ENCODE measurements at places on chromosomes 3 and 15.

- no peak for DNase-seq
Measured at GRCh38 chr3:65767551-65767950, 271.2 kb downstream of the MAGI1 start.

- no peak for DNase-seq
Measured at GRCh38 chr3:27239951-27240350, 129.2 kb downstream of the NEK10 start.

DNA sequence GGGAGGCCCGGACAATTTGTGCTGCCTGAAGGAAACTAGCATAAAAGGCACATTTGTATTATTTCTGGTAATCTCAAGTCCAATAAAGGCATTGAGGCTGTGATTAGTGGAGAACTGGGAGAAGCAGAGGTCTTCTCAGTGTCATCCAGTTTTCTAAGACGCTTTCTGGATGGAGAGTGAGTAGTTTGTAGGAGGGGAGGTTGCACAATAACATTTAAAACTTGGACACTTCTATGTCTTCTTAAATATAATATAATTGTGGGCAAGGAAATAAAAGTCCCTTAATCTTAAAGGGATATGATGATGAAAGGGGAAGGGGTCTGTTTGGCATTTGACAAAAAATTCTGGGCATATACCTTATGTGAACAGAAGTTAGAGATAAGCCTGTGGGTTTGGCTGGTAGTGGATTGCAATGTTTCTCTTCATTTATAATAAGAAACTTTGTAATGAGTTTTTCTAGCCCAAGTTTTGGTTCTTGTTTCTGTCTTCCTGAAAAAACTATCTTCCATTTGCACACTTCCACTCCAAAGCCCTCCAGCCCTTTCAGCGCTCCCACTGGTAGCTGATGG lies 291.6 kb upstream of the TGFBR2 start:
- DNase-seq = no peak

DNA sequence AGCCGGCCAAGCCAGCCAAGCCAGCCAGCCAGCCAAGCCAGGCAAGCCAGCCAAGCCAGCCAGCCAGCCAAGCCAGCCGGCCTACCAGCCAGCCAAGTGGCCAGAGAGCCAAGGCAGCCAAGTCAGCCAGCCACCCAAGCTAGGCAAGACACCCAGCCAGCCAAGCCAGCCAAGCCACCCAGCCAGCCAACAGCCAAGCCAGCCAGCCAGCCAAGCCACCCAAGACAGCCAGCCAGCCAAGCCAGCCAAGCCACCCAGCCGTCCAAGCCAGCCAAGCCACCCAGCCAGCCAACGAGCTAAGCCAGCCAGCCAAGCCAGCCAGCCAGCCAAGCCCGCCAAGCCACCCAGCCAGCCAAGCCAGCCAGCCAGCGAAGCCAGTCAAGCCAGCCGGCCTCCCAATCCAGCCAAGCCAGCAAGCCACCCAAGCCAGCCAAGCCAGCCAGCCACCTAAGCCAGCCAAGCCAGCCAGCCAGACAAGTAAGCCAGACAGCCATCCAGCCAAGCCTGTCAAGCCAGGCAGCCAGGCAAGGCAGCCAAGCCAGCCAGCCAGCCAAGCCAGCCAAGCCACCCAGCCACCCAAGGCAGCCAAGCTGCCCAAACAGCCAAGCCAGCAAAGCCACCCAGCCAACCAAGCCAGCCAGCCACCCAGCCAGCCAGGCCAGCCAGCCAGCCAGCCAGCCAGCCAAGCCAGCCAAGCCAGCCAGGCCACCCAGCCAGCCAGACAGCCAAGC lies 200.5 kb downstream of the GOLGA6L6 start:
- DNase-seq = no peak

DNA sequence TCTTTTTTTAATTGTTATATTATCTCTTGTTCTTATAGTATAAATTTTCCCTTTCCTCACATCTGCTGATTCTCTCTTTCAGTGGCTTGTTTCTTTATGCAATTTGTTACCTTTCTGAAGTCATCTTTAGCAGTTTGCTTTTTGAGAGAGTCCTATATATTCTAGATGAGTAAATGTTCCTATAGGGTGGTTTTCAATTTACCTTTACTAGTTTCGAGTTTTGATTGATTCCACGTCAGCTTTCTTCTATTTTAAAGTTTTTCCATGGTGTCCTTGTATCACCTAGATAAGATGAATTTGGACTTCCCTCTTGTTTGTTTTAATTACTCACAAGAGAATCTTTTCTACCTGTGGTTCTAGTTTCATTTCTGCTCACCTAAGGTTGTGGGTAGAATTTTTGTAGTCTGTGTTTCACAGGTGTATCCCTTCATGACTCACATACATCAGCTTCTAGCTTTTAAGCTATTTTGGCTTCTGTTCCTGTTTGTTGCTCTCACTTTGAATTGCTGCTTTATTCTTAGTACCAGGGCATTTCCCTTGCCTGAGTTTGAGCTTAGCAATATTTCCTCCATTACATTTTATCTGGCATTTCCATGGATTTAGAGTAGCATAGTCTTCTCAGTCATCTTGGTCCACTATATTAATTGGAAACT lies 6.4 kb downstream of the TEX9 start:
- DNase-seq = no peak

DNA sequence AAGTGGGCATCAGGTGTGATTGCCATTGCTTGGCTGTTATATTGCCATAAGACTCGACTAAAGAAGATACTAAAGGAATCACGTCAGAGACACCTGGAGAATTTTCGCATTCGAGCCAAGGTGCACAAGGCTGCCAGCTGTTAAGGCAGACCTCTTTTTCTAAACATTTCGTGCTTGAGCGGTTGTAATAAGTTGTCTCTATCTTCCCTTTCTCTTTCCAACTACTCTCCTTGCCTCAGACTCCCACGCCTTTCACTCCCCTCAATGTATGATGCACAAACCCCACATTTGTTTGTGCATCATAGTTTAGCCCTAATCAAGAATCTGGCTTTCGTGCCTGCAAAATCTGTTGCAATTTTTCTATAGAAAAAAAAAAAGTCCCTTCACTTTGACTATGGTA lies 118.0 kb downstream of the IQCH start:
- no peak for DNase-seq

Data from stimulated activated CD8-positive, alpha-beta memory T cell treated with anti-CD3 and anti-CD28 coated beads, Interleukin-12 subunit alpha, Interleukin-12 subunit beta, amount 100 ng/mL, for 4 hours (primary cell).